H9 (cell line): ENCODE measurements at places on chromosomes 2 and 18. TPM values are rescaled to one million over a fixed set of nuclear protein-coding genes. Genes with fewer than 3 reads are reported as not detected.

- no peak overlapping the region for H3K27ac ChIP-seq
- H3K4me1 ChIP-seq: no peaks in the 10 kb centered on the region
- no peak for DNase-seq
- H3K4me3 ChIP-seq: no peak overlapping the region
- H3K36me3 ChIP-seq: no peaks in the 10 kb centered on the region
- H3K27me3 ChIP-seq: no peaks in the 10 kb centered on the region
Observed at GRCh38 chr2:16707014-16707623, 41.5 kb upstream of the CYRIA start.

The POU3F3 gene
- not detected in 2 replicates for total RNA-seq

- no peak overlapping the region for H3K27ac ChIP-seq
- H3K36me3 ChIP-seq: peaks cover 10% of the 10 kb centered on the region; the same call in 1 of the 2 replicates
- H3K4me3 ChIP-seq: no peak overlapping the region
- no peak for DNase-seq
- H3K27me3 ChIP-seq: no peaks in the 10 kb centered on the region
Observed at GRCh38 chr18:79416022-79416676, 20.4 kb downstream of the NFATC1 start.

DNA sequence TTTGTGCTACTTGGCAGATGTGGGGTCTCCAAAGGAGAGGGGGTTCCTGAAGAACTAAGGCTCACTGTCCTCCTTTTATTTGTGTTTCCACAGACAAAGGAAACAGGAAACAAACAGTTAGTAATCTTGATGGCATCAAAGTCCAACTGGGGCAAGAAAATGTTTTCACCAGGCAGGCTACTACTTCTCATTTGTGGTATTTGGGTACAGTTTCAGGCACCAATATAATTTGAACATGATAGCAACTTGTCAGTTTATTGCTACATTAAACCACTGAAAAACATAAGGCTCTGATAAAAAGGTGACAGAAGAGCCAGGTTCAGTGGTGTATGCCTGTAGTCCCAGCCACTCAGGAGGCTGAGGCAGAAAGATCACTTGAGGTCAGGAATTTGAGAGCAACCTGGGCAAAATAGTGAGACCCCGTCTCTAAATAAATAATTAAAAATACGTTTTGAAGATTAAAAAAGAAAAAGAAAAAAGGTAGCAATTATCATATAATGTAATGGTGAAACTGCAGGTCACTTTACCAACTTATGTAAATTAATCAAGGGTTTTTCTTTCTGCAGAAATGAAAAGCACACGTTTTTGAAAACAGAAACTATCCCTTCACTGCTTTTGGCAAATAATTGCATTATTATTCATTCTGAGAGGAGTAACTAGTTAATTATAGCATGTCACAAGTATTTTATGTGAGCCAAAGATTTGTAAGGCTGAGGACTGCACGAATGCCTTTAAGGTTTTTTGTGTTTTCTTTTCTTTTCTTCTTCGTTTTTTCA, 157.5 kb upstream of the CAVIN2 start:
- no peak for DNase-seq
- H3K36me3 ChIP-seq: peaks cover 2% of the 10 kb centered on the region; the same call in 2 of the 3 replicates
- no peak overlapping the region for H3K27ac ChIP-seq
- no peaks in the 10 kb centered on the region for H3K27me3 ChIP-seq

- no peaks in the 10 kb centered on the region for H3K36me3 ChIP-seq
- H3K4me3 ChIP-seq: no peak overlapping the region
- H3K27me3 ChIP-seq: no peaks in the 10 kb centered on the region
- DNase-seq: no peak
Observed at GRCh38 chr18:75475228-75475627, 47.7 kb upstream of the SMIM21 start.

- no peak overlapping the region for H3K4me3 ChIP-seq
- H3K4me1 ChIP-seq: no peaks in the 10 kb centered on the region
- H3K27me3 ChIP-seq: no peaks in the 10 kb centered on the region
- H3K27ac ChIP-seq: no peak overlapping the region
Observed at GRCh38 chr2:215238485-215239098, 73.3 kb upstream of the ATIC start.

- H3K27me3 ChIP-seq: no peaks in the 10 kb centered on the region
- H3K27ac ChIP-seq: no peak overlapping the region
- no peak for DNase-seq
- no peak overlapping the region for H3K4me3 ChIP-seq
- H3K4me1 ChIP-seq: peaks cover 5% of the 10 kb centered on the region; the same call in 1 of the 2 replicates
- peaks cover 7% of the 10 kb centered on the region; the same call in 1 of the 2 replicates for H3K36me3 ChIP-seq
Observed at GRCh38 chr2:229474125-229474524, 203.0 kb upstream of the PID1 start.

DNA sequence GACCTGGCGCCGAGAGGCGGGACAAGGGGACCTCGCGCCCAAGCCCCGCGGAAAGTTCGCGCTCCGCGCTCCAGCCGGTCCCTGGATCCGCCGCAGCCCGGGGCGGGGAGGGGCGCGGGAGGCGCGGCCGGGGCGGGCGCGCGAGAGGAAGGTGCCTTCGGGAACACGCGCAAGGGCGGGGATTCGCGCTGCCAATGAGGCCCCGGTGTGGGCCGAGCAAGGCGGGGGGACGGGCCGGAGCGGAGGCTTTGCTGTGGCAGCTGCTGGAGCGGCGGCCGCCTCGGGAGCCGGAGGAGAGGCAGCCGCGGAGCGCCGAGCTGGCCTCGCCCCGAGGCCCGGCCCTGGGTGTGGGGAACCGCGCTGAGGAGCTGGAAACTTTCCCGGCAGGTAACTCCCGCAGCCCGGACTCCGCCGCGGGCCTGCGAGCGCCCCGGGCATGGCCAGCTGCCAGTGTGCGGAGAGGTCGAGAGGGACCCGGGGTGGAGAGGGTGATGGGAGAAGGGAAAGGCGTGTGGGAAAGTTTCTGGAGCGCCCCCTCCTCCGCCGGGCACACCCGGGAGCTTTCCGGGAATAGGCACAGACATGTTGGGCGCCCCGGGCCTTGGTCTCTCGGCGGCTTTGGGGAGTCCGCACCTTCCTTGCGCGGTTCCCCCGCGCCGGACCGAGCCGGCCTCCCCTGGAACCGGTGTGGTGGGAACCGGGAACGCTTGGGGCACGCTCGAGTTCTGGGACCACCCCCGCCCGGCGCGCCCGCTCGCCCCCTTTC, at the start of gene TANC1:
Gene TANC1, plus strand, starts transcription at position 245 of the 766 bp plus-strand sequence. CDS start 97,271 bp downstream, outside the sequence.
- H3K4me1 ChIP-seq: no peaks in the 10 kb centered on the region
- H3K36me3 ChIP-seq: no peaks in the 10 kb centered on the region; the same call in 2 of the 3 replicates
- H3K27me3 ChIP-seq: peaks cover 17% of the 10 kb centered on the region; the same call in 1 of the 2 replicates
- DNase-seq: peak; percentile 91
- no peak within 1 kb of the TSS for H3K27ac ChIP-seq

GRCh38 chr2:102872388-102872787, 110.6 kb downstream of the TMEM182 start:
- no peak overlapping the region for H3K27ac ChIP-seq
- H3K27me3 ChIP-seq: no peaks in the 10 kb centered on the region
- H3K4me3 ChIP-seq: no peak overlapping the region
- H3K36me3 ChIP-seq: peaks cover 5% of the 10 kb centered on the region; the same call in 2 of the 3 replicates
- no peak for DNase-seq
- H3K4me1 ChIP-seq: no peaks in the 10 kb centered on the region

DNA sequence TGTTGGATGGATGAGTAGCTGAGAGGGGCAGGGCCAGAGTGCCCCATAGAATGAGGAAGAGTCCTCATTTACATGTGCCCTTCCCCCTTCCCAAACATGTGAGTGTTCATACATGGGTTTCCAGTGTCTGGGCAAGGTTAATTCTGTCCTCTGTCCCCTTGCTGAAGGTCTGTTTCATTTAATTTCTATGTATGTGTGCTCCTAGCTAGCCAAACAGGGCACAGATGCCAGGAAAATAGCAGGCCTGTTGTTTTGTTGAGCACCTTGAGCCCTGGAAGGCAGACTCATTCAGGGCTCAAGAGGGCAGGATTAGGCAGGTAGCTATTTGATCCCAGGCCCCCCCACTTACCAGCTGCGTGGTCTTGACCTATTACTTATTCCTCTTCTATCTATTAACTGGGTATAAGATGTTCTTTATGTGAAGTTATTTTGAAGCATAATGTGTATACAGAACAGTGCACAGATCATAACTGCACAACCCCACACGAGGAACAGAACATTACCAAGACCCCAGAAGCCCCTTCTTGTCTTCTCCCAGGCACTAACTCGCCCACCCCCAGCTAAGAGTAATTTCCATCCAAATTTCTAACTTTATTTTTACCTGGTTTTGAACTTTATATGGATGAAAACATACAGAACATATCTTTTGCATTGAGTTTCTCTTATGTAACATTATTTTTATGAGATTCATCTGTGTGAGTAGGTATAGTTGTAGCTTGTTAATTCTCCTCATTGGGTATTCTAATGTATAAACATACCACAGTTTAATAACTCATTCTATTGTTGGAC, 164.3 kb downstream of the RPIA start:
- H3K4me3 ChIP-seq: no peak overlapping the region
- no peaks in the 10 kb centered on the region; the same call in 1 of the 2 replicates for H3K27me3 ChIP-seq
- DNase-seq: no peak
- no peak overlapping the region for H3K27ac ChIP-seq
- peaks cover 30% of the 10 kb centered on the region for H3K36me3 ChIP-seq

The ATIC gene
- 284 and 295 TPM in 2 replicates for total RNA-seq

DNA sequence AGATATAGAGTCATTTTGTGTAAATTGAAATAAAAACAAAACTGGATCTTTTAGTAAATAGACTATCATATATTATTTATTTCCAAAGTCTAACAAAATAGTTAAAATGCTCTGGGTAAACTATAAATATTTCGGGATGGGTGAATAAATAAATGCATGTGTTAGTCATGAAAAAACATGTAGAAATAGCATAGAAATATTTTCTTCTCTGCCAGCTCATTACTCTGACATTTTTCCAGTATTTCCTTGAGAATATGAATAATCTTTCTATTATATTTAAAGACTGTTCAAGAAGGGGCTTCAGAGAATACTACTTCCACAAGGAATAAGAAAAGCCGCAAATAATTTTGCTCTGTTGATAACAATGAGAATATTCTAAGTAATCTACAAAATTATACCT, 880.4 kb downstream of the TRIB2 start:
- H3K4me1 ChIP-seq: no peaks in the 10 kb centered on the region
- no peaks in the 10 kb centered on the region for H3K27me3 ChIP-seq
- H3K36me3 ChIP-seq: peaks cover 2% of the 10 kb centered on the region; the same call in 1 of the 3 replicates
- DNase-seq: no peak
- H3K27ac ChIP-seq: no peak overlapping the region
- no peak overlapping the region for H3K4me3 ChIP-seq

The IL36A gene
- not detected in 2 replicates for total RNA-seq

- no peak overlapping the region for H3K27ac ChIP-seq
- no peaks in the 10 kb centered on the region for H3K36me3 ChIP-seq
- no peaks in the 10 kb centered on the region for H3K4me1 ChIP-seq
- H3K4me3 ChIP-seq: no peak overlapping the region
Observed at GRCh38 chr2:150809103-150809502, 321.6 kb upstream of the RND3 start.

The ATP6V1B1 gene
- total RNA-seq: not detected in 2 replicates

DNA sequence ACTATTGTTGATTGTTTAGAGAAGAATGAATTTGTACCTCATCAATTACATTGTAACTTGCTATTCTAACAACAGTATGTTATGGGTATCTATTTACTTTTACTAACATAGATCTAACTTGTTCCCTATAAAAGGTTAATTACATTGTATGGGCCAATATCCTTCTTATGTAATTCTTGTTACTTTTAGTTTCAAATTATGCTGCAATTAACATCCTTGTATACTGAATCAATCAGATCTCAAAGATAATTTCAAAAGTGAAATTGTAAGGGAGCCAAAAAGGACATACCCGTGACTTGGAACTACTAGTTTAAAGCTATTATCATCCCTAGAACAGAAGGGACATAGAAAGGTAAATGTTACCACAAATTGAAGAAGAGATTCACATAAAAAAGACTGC, 79.9 kb upstream of the RIT2 start:
- no peak overlapping the region for H3K4me3 ChIP-seq
- H3K4me1 ChIP-seq: no peaks in the 10 kb centered on the region
- no peaks in the 10 kb centered on the region for H3K36me3 ChIP-seq

The C18orf63 gene
- total RNA-seq: not detected in 2 replicates

The RAB17 gene
- total RNA-seq: 25.9 and 31.9 TPM in 2 replicates

The PDCD1 gene
- total RNA-seq: 1.4 and 1.6 TPM in 2 replicates

DNA sequence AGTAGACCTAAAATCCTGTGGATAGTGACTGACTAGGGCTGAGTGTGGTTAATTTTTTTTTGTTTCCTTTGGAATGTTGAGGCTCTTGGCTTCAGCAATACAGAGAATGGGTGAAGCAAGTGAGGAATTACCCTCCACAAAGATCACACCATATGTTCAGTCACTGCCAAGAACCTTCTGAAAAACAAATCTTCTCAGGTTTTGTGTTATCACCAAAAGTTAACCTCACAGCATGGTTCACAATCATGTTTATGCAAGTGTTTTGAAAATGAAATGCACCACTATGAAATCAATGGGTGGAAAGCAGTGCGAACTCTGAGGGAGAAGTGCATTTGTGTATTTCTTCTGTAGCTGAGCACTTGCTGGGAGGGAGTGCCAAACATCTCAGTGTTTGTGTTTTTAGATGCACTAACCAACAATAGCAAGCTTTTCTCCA, 44.4 kb downstream of the SPATS2L start:
- peaks cover 25% of the 10 kb centered on the region for H3K4me1 ChIP-seq
- H3K36me3 ChIP-seq: peaks cover 20% of the 10 kb centered on the region
- DNase-seq: no peak
- no peak overlapping the region for H3K4me3 ChIP-seq
- H3K27me3 ChIP-seq: no peaks in the 10 kb centered on the region

The LHCGR gene
- total RNA-seq: 0.33 and 0.44 TPM in 2 replicates

GRCh38 chr18:25239581-25240419, 112.2 kb downstream of the ZNF521 start:
- H3K27me3 ChIP-seq: no peaks in the 10 kb centered on the region
- DNase-seq: no peak
- no peaks in the 10 kb centered on the region for H3K4me1 ChIP-seq
- H3K27ac ChIP-seq: no peak overlapping the region
- H3K36me3 ChIP-seq: no peaks in the 10 kb centered on the region
- H3K4me3 ChIP-seq: no peak overlapping the region

The CPO gene
- total RNA-seq: 0.66 and 0.68 TPM in 2 replicates

DNA sequence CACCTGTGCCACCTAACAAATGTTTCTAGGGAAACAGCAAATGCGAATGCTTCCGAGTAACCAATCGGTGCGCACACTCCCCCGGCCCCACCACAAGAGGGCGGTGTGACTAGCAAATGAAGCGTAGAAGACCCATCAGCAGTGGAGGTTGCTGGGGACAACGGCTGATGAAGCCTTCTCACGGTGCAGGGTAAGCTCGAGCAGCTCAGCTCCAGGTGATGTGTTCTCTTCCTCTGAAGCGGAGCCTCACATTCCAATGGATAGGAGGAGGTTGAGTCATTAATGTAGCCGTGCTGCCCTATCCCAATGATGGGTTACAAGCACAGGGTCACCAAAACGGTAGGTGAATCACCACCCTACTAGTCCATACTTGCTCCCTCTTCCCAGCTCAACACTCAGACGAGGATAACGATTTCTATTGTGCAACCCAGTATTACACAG, 127.6 kb upstream of the TWIST2 start:
- peak; percentile 90 for DNase-seq
- H3K4me3 ChIP-seq: no peak overlapping the region
- no peaks in the 10 kb centered on the region for H3K4me1 ChIP-seq
- H3K27ac ChIP-seq: no peak overlapping the region
- no peaks in the 10 kb centered on the region for H3K27me3 ChIP-seq
- H3K36me3 ChIP-seq: peaks cover 3% of the 10 kb centered on the region

DNA sequence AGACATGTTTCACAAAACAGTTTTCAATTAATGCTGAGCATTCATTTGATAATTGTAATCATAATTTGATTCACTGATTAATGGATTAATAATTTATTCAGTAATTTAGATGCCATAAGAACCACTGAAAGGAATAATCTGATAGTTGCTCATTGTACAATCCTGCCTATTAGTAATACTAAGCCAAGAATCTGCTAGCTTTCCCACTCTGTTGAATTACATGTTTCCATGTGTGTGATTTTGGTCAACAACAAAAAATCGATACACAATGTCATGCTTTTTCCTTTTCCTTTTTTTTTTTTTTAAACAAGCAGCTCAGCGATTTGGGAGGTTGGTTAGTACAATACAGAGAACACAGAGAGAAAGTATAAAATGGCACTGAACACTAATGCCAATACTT, 25.9 kb downstream of the ARL5A start:
- DNase-seq: no peak
- H3K4me3 ChIP-seq: no peak overlapping the region
